NCI-H2081 treated with DMSO at 0.1 percent for 48 hours (cell line): ENCODE measurements at places on chromosomes 6 and 20.

DNA sequence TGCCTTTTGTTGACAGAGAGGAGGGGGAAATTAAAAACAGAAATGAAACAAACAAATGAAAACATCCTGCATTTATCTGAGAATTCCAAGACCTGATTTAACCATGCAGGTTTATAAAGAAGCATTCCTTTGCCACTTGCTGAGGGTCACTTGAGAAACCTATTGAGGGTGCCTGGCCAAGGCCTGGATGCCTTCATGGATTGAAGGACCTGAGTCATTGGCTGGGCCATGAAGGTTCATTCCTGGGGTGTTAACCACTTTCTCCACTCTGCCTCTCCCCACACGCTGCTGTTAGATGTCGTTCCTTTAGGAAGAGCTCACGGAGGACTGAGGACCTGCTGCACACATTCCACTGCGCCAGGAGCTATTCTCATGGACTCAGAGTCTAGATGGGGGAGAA lies 49.7 kb downstream of the DAAM2 start:
- DNase-seq, result no peak

DNA sequence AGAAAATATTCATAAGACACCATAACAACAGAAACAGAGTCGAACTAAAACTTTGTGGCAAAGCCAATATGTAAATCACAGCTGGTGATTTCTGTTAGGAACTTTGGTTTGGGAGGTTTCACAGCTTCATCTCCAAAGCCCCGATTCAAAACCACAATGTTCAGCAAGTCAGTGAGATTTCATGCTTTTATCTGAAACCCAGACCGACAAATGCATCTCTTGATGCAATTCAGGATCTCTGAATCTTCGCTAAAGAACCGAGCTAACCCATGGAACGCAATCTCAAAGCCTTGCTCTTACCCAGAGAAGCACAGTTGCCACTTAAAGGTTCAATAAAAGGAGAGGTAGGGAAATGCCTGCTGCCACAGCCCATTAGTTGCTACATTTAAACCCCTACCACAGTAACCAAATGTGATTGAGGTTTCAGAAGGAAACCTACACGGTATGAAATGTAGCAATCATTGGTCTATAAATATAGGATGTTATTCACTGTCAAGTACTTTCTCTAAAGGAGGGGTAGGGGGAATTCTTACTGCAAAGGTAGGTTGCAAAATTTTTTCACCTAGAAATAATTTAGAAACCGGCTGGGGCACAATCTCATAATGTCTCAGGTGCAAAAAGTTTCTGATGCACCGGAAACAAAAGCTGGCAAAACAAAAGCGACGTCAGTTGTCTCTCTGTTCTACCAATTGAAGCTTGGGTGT lies 381.0 kb upstream of the ARID1B start:
- DNase-seq, result no peak

- DNase-seq, result no peak
Measured at GRCh38 chr6:11710311-11710761, 68.3 kb downstream of the ADTRP start.

- no peak for DNase-seq
Measured at GRCh38 chr6:164996838-164997237, 312.6 kb downstream of the C6orf118 start.

GRCh38 chr6:80331974-80332373 lies 225.5 kb downstream of the BCKDHB start:
- no peak for DNase-seq

DNA sequence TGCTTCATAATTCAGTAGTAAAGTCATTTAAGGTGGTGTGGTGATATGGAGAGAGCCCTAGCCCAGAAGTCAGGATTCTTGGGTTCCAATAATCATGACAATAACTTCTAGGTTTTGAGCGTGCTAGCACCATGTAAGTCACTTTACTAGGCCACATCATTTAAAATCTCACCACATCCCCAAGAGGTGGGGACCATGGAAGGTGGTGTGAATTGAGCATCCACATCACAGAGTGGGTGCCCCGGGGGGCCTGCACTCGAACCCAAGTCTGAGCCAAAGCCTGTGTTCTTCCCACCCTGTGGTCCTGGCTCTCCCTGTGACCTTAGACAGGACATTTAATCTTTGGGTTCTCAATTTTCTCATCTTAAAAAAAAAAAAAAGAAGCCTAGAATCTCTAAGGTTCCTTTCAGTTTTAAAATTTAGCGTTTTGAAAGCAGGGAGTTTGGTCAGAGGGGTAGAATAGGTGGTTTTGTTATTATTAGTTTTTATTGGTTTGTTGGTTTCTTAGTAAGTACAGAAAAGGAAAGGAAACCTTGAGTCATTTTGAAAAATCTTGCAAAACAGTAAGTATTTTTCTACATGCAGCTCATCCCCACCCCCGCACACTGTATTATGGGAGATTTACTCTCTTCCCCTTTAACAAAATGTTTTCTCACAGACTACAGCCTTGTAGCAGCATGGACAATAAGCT lies 26.4 kb downstream of the ARMC2 start:
- no peak for DNase-seq

DNA sequence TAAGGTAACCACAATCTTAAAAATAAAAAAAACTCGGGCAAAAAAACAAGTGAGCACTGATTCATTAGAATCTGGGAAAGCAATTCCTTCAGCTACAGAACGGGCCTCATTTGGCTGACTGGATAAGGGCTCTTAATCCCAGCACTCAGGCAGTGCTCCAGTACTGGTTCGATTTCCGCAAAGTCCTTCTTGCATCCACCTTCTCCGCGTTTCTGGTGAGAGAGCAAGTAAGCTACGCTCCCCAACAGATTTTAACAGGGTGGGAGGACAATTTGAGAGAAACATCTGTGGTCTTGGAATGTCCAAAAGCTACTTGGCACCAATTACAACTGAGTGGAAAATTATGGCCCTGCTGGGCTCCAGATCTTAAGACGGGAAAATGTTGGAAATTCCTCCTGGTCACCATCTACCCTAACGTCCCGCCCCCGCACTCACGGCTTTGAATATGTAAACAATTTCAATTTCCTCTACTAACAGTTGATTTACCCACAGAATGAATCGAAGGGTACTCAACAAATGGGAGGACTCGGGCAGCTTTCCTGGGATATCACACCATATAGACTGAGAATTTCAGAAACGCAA lies 18.1 kb upstream of the ZSCAN9 start:
- DNase-seq, result no peak

DNA sequence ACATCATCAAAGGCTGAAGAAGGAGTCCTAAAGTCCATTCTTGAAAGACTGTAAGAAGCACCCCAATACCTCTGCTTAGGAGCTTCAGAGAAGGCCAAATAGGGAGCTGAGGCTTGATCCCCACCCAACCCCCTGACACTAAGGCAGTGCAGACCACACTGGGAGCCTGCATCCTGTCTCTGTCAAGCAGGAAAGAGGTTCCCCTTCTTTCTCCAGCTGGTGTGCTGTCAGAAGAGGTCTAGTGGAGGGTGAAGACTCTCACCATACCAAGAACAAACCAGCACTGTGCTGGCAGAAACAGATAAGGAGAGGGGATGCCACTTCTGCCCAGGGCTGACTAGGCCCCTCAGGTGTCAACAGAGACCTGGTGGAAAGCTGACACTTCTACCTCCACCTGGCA lies 19.9 kb downstream of the GZF1 start:
- DNase-seq, result no peak

GRCh38 chr6:37783856-37784584 lies 35.5 kb upstream of the ZFAND3 start:
- no peak for DNase-seq

- DNase-seq, result no peak
Measured at GRCh38 chr6:164532198-164533044, 777.0 kb downstream of the C6orf118 start.

GRCh38 chr20:1437235-1437904 lies 29.3 kb downstream of the NSFL1C start:
- DNase-seq, result peak; percentile 14

DNA sequence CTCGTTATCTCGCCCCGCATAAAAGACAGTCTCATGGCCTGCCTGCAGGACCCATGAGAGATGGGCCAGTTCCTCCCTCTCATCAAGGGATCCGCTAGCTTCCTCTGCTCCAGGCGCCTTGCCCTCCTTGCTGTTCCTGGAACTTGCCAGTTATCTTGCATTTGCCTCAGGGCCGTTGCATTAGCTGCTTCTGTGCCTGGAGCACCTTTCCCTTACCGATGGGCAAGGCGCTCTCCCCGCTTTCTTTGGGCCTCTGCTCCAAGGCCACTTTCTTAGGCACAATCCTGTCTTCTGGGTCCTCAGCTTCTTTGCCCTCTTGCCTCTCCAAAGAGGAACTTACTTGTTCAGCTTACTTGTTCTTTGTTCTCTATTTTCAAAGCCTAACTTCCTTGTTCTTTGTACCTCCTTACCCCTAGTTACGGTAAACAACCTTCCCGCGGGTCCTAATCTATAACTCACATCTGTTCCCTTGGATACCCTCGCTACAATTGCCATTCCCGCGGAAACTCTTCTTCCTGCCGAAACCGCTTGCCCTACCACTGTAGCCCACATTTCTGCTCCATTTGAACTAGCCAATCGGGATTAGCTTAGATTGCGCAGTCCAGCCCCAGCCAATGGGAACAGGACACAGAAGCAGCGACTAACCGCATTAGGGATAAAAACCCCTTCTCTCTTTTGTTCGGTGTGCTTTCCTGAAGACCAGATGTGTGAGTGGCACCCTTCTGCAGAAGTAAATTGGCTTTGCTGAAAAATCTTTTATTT lies 887 bp upstream of the NSFL1C start:
- no peak for DNase-seq

DNA sequence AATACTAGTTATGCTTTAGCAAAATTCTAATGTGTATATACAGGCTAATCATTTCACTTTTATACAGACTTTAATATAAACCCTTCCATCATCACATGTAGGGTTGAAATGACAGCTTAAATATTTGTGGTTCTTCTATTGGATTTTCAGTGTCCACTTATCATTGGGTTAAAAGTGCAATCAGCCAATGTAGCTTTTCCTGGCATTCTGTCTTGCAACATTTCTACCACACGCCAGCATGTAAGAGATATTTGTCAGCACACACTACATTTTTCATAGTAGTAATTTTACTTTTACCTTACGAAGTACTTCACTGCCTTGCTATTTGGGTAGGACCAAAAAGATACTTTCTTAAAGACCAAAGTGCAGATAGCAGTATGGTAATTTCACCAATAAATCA lies 252.0 kb downstream of the TBX18 start:
- DNase-seq, result no peak

- no peak for DNase-seq
Measured at GRCh38 chr6:11141295-11141694, 29.8 kb upstream of the ERVFRD-1 start.

DNA sequence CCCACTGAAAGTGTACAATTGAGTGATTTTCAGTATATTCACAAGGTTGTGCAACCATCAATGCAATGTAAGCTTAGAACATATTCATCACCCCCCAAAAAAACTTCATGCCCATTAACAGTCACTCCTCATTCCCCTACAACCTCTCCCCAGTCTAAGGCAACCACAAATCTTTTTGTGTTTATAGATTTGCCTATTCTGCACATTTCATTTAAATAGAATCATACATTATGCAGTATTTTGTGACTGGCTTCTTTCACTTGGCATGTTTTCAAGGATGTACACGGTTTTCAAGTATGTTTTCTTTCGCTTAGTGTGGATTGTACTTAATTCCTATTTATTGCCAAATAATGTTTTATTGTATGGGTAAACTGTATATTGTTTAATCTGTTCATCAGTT lies 329.3 kb upstream of the RNF24 start:
- DNase-seq, result no peak

DNA sequence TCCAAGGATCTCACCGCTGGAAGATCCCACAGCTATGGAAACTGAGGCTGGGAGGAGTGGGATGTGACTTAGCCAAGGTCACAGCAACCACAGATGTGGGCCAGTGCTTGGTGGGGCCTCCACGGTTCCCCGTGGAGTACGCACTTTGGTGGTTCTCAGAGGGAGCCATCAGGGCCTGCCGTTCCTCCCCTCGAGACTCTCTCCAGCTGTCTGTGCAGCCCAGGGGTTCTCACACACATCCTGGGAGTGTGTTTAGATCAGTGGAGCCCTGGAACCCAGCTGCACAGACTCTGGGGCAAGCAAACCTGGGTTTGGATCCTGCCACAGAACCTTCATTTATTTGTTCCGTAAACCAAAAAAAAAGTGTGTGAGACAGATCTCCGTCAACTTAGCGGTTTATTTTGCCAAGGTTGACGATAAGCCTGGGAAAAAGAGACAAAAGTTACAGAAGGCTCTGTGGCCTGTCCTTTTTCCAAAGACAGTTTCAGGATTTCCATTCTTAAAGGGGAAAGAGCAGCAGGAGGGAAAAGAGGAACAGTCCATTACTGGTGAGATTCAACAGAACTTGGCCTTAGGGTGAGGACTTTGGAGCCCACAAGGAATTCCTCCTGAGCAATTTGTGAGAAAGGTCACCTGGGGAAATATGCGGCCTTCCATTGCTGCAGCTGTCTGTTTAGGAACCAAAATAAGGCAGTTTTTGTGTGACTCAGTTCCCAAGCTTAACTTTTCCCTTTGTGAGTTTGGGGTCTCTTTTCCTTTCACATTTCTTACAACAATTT lies 13.6 kb upstream of the MYMX start:
- no peak for DNase-seq

DNA sequence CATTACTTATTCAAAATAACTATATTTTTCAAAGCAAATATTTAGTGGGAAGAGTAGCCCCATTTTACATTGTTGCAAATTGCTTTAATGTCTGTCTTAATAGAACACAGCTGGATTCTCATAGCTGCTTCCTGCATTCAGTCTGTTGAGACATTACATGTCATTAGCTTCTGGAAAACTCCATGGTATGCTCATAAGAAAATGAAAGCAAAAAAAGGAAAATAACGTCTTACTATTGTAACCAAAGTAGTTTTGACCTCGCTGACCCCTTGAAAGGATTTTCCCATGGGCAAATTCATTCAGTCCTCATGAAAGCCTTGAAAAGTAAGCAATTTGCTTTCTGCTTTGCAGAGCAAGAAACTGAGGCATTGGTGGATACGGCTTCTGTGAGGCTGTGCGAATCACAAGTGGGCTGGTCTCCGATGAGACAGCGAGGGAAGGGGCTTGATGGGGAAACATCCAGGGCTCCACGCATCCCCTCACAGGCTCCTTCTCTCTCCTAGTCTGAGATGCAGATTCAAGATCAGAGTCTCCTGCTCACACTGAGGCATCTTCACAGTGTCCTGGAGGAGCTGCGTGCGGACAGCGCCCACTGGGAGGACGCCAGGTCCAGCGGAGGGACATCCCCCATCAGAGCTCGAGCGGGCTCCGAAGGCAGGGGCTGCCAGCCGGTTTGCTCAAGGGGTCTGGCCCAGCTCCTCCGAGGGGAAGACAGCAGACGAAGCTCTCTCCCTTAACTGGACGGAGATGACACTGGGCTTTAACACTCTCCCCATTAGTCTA lies 3.3 kb downstream of the C20orf202 start:
- DNase-seq, result no peak

GRCh38 chr20:59042796-59043631 lies 428 bp upstream of the PRELID3B start:
- peak; percentile 60 for DNase-seq
